ENCODE measurements at places on chromosomes 3 and 15. TPM values are rescaled to one million over a fixed set of nuclear protein-coding genes. Genes with fewer than 3 reads are reported as not detected.

DNA sequence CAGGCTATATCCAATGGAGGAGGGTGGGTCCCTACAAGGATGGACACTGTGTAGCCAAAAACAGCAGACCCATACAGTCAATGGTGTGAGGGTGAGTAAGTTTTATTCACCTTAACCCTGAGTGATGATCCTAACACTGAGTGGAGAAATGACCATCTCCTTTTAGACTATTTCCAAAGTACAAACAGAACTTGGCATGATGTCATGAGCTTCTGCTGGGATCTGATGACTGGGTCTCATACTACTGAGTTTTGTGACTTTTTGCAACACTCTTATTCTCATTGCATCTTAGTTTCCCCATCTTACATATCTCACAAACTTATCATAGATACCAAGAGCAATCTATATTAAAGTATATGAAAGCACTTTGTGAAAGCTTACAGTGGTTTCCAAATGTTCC lies 330.3 kb upstream of the CFAP20DC start:
- no peak for DNase-seq

The CELF6 gene
- total RNA-seq: 1.3 TPM

The FOXL2NB gene
- total RNA-seq: 0.39 TPM

The PCNP gene
- total RNA-seq: 130 TPM

- DNase-seq: no peak
These were observed 137.8 kb downstream of the CADPS start for GRCh38 chr3:62737449-62737848.

DNA sequence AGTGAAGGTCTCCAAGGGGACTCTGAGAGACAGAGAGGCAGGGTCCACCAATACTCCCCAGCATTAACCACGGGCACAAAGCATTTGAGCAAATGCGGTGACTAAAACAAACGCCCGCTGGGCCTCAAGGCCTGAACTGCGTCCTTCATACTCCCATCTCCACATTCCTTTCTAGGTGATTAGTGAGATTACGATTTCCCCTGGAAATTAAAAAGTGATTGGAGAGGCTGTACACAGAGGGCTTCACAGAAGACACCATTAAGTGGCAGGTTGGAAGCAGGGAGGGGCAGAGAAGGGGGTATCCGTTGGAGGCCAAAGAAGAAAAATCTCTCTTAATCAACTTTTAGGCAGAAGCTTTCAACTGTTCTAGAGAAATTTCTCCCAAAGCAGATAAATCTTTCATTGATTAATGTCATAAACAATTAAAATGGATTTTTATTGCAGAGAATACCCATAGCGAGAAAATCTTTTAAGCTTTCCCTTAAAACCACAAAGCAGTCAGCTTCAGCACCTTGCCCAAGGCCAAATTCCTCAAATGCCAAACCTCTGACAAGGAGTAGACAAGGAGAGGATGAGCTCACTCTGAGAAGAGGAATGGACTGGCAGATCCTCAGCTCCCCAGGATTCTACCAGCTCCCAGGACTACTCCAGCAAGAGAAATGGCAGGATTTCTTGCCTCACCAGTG lies 38.2 kb downstream of the MB21D2 start:
- DNase-seq: peak; percentile 5

- no peak for DNase-seq
These were observed 37.4 kb upstream of the CILP start for GRCh38 chr15:65248511-65249255.

DNA sequence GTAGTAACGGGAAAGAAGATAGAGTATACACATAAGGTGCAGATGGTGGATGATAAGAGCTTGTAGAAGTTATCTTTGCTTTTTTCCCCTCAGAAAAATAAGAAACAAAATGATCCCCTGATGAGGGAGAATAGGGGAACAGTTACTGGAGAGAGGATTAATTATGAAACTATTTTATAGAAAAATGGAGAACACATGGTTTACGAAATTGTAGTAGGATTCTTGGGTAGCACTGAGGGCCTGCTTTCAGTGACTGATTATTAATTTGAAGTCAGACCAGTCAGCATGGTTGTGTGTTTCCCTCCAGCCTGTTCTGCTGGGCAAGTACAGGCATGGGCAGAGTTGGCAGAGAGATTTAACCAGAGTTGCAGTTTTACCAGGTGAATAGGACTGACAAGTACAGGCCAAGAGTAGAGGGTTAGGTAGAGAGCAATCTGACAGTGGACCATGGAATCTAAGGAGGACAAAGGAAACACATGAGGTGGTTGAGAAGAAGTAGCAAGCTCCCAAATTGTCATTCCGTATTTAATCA lies 5.9 kb downstream of the SLC49A4 start:
- DNase-seq: no peak

- no peak for DNase-seq
These were observed 511.9 kb downstream of the GBE1 start for GRCh38 chr3:81249540-81250029.

DNA sequence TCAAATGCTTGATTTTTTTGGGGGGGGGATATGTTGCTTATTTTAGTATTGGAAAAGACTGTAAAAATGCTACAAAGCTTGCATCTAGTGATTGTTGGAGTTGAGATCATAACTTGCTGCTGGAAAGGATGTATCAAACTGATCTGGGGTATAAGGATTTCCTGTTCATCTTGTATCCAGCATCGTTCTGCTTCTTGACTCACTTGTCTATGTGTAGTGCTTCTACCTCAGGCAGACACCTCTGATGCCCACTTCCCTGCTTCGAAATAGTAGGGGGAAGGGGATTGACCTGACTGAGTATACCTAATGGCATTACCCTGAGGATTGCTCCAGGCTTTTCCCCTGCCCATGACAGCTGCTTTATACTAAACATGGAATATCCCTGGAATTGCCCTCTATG lies 42.7 kb downstream of the STT3B start:
- no peak for DNase-seq

GRCh38 chr15:90932660-90932991 lies 277 bp upstream of the HDDC3 start:
- no peak for DNase-seq

DNA sequence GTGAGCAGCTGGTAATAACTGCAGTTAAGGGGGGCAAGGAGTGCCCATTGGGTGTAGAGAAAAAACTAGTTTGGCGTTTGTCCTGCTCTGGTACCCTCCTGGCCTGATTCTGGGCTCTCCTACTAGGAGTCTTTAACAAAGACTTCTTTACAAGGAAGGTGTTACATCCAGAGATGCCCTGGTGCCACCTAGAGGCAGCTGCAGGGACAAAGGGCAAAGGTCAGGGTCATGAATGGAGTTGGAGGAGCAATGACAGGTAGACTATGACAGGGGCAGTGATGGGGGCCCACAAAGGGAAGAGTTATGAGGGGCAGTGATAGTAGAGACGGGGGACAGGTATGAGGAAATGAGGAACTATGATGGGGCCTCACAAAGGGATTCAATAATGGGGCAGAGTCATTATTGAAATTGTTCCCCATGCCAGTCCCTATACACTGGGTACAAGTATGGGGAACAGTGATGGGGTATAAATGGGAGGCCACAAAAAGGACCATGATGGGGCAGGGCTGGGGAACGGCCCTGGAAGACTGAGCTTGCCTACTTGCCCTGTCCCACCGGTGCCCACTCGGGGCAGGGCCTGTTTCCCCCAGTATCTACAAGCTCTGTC lies 7.9 kb downstream of the CCDC71 start:
- no peak for DNase-seq

DNA sequence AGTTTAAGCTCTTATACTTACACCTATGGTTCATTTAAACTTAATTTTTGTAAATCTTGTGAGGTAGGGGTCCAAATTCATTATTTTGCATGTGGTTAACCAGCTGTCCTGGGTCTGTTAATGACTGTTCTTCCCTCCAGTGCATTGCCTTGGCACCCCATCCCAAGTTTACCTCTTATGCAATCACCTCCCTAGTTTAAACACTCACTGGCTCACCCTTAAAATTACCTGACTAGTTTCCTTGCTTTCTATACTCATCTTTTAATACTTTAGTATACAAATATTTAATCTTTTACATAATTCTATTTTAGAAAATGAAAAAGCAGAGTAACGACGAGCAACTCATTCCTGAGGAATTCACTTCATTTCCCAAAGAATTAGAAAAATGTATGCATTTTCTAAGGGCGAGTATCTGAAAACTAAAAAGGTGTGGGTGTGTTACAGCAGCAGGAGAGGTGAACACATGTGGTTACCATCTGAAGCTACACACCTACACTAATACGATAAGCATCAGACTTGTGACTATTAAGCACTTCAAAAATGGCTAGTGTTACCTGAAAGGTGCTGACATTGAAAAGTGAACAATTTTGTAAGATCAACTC lies 33.7 kb downstream of the TJP1 start:
- no peak for DNase-seq

The TTLL13 gene
- total RNA-seq: not detected

GRCh38 chr15:72358650-72359171 lies 17.1 kb downstream of the HEXA start:
- DNase-seq: no peak

- no peak for DNase-seq
These were observed 3.4 kb upstream of the DISP2 start for GRCh38 chr15:40354408-40355171.

- DNase-seq: no peak
These were observed 1048.5 kb downstream of the NTRK3 start for GRCh38 chr15:87207990-87208580.

The ULK3 gene
- 23.4 TPM for total RNA-seq

GRCh38 chr15:85750319-85751290 lies 44.1 kb downstream of the KLHL25 start:
- DNase-seq: peak; percentile 55

GRCh38 chr3:129756871-129757270 lies 136.6 kb downstream of the TMCC1 start:
- DNase-seq: peak; percentile 5

The GOLGA6L4 gene
- 2.9 TPM for total RNA-seq

The ZNF80 gene
- not detected for total RNA-seq

The OSBPL10 gene
- 10.9 TPM for total RNA-seq

The FRMD4B gene
- total RNA-seq: 49.7 TPM

The TERC gene
- 69.1 TPM for total RNA-seq

- no peak for DNase-seq
These were observed 1.8 kb upstream of the SRP14 start for GRCh38 chr15:40040770-40041169.

The TRIM42 gene
- total RNA-seq: not detected

GRCh38 chr15:73530649-73531048 lies 87.7 kb downstream of the REC114 start:
- no peak for DNase-seq

GRCh38 chr3:140449413-140450256 lies 228.2 kb upstream of the TRIM42 start:
- no peak for DNase-seq

- DNase-seq: no peak
These were observed 31.4 kb upstream of the PRTG start for GRCh38 chr15:55774113-55774970.

- no peak for DNase-seq
These were observed 144.1 kb upstream of the PEX5L start for GRCh38 chr3:180180795-180181194.

Data from skin of body (tissue), 3 donors.